ENCODE measurements at places on chromosomes 2 and 18. TPM values are rescaled to one million over a fixed set of nuclear protein-coding genes. Genes with fewer than 3 reads are reported as not detected.

The L3MBTL4 gene
- polyA plus RNA-seq, result 26.6 TPM

The OTOS gene
- polyA plus RNA-seq, result 1.2 TPM

The TUBA3E gene
- 386 TPM for polyA plus RNA-seq

The CCDC74A gene
- polyA plus RNA-seq, result 124 TPM

DNA sequence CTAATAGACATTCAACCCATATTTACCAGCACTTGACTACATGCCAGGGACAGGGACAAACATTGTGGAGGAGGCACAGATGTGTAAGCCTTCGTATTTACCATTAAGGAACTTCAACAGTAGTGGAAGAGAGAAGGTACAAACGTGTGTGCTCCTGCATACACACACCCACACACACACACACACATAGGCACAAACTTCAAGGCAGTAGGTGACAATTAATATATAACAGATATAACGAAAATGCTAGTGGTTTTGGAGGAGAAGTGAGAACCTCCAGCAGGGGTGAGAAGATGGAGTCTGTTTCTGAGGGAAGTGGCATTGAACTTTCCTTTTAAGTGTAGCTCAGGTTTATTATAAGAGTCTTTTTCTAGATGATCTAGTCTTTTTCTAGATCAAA, 231.1 kb downstream of the SETBP1 start:
- H3K27me3 ChIP-seq, result no peaks in the 10 kb centered on the region
- H3K36me3 ChIP-seq, result no peaks in the 10 kb centered on the region
- no peak overlapping the region for H3K4me3 ChIP-seq
- H3K27ac ChIP-seq, result no peak overlapping the region

DNA sequence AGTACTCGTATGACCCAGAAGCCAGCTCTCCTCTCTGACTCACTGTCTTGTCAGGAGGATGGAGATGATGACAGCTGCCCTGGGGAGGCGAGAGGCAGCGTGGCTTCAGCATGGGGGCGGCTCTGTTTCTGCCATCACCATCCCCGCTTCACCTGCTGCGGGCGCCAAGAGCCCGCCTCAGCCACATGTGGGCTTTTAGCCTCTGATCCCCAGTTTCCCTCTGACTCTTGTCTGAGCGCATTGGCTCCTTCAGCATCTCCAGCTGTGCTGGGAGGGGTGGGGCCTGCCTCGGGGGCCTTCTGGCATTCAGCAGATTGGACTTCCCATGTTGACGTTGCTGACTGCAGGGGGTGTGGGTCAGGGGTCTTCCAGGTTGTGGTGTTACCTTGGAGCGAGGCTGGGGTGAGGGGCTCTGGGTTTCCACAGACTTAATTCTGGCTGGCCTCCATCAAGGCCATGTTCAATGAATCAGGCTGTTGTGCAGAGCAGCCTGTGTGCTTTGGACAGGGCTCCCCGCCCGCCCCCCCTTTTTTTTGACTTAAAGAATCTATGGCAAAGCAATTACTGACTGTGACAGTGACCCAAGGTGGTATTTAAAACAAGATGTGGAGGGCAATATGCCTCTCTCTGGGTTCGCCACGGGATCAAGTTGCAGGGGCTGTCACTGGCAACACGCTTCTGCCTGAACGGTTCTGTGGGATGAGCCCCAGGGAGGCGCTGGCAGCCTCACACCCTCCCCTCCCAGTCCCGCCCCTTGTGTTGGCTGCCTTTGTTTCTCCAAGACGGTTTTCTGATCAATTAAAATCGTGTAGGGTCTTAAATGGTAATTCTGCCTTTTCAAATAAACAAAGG, 228.3 kb downstream of the LDLRAD4 start:
- peaks cover 3% of the 10 kb centered on the region for H3K4me1 ChIP-seq
- H3K27me3 ChIP-seq, result no peaks in the 10 kb centered on the region
- no peaks in the 10 kb centered on the region for H3K36me3 ChIP-seq

Measured in testis (tissue), 5 donors.